ENCODE measurements at places on chromosomes 16 and 17. TPM values are rescaled to one million over a fixed set of nuclear protein-coding genes. Genes with fewer than 3 reads are reported as not detected.

The PRAC2 gene
- polyA plus RNA-seq: not detected

The MYOCD gene
- polyA plus RNA-seq: not detected

The SDR42E2 gene
- polyA plus RNA-seq: 0.20 TPM

The CMTM2 gene
- not detected for polyA plus RNA-seq

The PLEKHG4 gene
- 0.65 TPM for polyA plus RNA-seq

The RCVRN gene
- not detected for polyA plus RNA-seq

The MSLN gene
- not detected for polyA plus RNA-seq

The SLC38A8 gene
- polyA plus RNA-seq: not detected

The MMP2 gene
- not detected for polyA plus RNA-seq

The RASD1 gene
- polyA plus RNA-seq: 0.73 TPM

The C16orf96 gene
- polyA plus RNA-seq: 0.05 TPM

The RNF43 gene
- 0.15 TPM for polyA plus RNA-seq

The CES4A gene
- polyA plus RNA-seq: 1.4 TPM

The CCDC200 gene
- polyA plus RNA-seq: 3.0 TPM

The RHBDF2 gene
- polyA plus RNA-seq: 160 TPM

The FOXC2 gene
- not detected for polyA plus RNA-seq

The EXOC7 gene
- polyA plus RNA-seq: 52.7 TPM

The ZP2 gene
- not detected for polyA plus RNA-seq

The GGA3 gene
- 27.8 TPM for polyA plus RNA-seq

The C16orf89 gene
- polyA plus RNA-seq: not detected

The SLC35G3 gene
- polyA plus RNA-seq: not detected

The KRT34 gene
- not detected for polyA plus RNA-seq

The GNAO1 gene
- 0.58 TPM for polyA plus RNA-seq

The TPSD1 gene
- not detected for polyA plus RNA-seq

The FOXJ1 gene
- not detected for polyA plus RNA-seq

The ZFP3 gene
- 1.4 TPM for polyA plus RNA-seq

The NACA2 gene
- not detected for polyA plus RNA-seq

The TBC1D3 gene
- polyA plus RNA-seq: not detected

The ZNF594 gene
- 2.1 TPM for polyA plus RNA-seq

The ITGB4 gene
- polyA plus RNA-seq: 0.48 TPM

The CCDC78 gene
- 0.74 TPM for polyA plus RNA-seq

The OR2C1 gene
- polyA plus RNA-seq: not detected

The ACSM2A gene
- polyA plus RNA-seq: not detected

The NPIPB9 gene
- 0.31 TPM for polyA plus RNA-seq

The SPAG5 gene
- polyA plus RNA-seq: 2.2 TPM

The ASGR2 gene
- polyA plus RNA-seq: 0.60 TPM

The LRRC37A gene
- 1.3 TPM for polyA plus RNA-seq

The ARHGAP27 gene
- 65.3 TPM for polyA plus RNA-seq

The KRTAP3-1 gene
- not detected for polyA plus RNA-seq

The KRTAP16-1 gene
- polyA plus RNA-seq: not detected

The RNF112 gene
- polyA plus RNA-seq: not detected

The CCDC144A gene
- polyA plus RNA-seq: not detected

The SEC14L1 gene
- 44.4 TPM for polyA plus RNA-seq

The ZKSCAN2 gene
- polyA plus RNA-seq: 1.4 TPM

The UMOD gene
- not detected for polyA plus RNA-seq

The LRRC46 gene
- polyA plus RNA-seq: 0.90 TPM

The FADS6 gene
- not detected for polyA plus RNA-seq

The KRTAP3-2 gene
- not detected for polyA plus RNA-seq

The SPNS2 gene
- not detected for polyA plus RNA-seq

The TEX19 gene
- 0.36 TPM for polyA plus RNA-seq

The OTOA gene
- polyA plus RNA-seq: not detected

The SAMD14 gene
- 0.15 TPM for polyA plus RNA-seq

The OR1F1 gene
- polyA plus RNA-seq: not detected

The IGFALS gene
- not detected for polyA plus RNA-seq

The CD79B gene
- polyA plus RNA-seq: 1,452 TPM

The KRTAP2-2 gene
- polyA plus RNA-seq: not detected

The SPATA22 gene
- polyA plus RNA-seq: not detected

All from IgD-negative memory B cell (primary cell).